ENCODE measurements at places on chromosomes 3 and 15.
A peak's percentile ranks its signal among the peaks of the same experiment; 100 is the strongest.

GRCh38 chr3:66397745-66398144 lies 103.1 kb downstream of the LRIG1 start:
- no peak for DNase-seq

DNA sequence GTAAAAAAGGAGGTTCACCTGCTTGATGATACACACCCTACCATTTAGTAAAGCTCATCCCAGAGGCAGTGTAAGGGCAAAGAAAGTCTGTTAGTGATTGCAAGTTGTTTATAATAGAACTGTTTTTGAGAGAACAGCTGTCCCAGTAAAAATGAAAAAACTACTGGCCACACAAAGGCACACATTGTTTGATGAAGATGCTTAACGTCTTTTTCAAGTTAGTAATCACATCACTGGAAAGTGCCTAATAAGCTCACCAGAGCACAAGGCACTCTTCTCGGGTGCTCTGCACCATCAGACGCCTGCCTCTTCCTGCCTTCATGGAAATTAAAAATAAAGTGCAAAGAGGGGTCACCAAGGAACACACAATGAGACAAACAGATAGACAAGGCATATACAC lies 186.9 kb downstream of the PDZRN3 start:
- no peak for DNase-seq

DNA sequence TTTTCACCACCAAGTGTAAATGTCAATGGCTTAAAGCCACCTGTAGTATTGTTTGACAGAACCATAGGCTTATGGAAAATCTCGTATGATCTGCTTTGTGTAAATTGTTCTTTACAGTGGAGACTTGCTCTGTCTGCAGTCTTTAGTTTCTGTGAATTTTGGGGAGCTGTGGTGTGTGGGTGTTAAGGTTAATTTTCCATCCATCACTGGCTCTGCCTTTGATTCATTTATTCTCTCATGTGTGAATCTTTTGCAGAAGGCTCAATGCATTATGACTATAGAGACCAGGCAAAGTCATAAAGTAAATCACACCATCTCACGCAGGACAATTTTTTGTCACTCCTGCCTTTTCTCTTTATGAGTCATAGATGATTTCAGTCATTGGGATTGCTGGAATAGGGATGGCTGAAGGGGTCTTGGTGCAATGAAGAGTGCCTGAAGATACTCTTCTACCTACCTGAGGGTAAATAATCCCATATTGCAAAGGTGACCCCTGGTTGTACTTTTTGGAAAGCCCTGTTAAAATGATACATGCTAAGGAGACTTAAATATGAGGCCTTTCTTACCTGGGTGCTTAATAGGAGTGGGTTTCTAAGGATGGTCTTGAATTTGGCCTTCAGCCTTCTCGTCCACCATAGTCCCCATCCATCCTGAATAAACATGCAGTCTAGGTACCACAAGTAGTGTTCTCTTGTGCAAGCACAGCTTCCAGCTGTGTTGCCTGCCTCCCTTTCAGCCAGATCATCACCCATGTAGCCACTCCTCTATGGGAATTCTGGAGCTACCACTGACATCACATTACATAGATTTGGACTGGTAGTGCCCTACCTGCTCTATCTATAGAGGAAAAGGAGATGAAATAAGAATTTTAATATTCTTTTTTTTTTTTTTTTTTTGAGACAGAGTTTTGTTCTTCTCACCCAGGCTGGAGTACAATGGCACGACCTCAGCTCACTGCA lies 14.3 kb downstream of the TGFBR2 start:
- no peak for DNase-seq

DNA sequence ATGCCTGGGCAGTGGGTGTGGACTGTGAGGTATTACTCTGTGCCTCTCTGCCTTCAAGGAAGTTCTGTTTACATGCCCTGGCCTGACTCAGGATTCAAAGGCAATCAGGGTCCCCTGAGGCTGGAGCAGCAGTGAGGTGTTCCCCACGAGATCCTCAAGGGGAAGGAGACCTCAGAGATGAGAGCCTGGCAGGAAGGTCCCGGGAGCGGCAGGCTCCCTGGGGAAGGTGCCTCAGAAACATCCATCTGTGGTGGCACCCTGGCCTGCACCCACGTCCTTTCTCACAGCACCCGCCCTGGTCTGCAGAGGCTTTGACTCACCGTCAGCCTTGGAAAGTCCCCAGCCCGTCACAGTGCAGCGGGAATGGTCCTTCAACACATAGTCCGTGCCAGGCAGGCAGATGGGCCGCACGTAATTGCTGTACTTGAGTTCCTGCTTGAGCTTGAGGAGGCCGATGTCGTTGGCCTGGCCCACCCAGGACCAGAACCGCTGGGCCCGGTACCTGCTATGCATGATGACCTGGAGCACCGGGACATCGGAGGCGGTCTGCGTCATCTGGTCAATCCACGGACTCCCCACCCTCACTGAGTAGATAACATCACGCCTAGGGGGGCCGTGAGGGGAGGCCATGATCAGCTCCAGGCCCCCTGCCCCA lies 3.6 kb downstream of the PRSS50 start:
- DNase-seq = peak; percentile 31

- DNase-seq = no peak
Measured at GRCh38 chr3:31106912-31107311, 212.5 kb upstream of the GADL1 start.

- no peak for DNase-seq
Measured at GRCh38 chr15:63999177-63999576, 47.1 kb downstream of the DAPK2 start.

DNA sequence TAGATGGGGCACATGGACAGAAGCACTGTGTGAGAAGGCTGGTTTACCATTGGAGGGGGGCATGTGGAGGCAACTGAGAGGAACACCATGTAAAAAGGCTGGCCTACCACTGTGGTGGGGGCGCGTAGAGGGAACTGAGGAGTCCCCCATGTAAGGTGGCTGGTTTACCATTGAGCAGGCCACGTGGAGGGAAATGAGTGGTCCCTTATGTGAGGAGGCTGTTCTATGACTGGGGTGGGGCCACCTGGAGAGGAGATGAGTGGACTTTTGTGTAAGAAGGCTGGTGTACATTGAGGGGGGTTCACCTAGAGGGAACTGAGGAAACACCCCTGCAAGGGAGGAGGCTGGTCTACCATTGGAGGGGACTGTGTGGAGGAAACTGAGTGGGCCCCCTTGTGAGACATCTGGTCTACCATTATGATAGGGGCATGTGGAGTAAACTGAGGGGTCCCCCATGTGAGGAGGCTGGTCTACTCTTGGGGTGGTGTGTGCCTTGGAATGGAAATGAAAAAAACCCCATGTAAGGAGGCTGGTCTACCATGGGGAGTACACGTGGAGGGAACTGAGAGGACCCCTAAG lies 156.9 kb downstream of the FBLN2 start:
- DNase-seq = peak; percentile 23

GRCh38 chr3:115553796-115554486 lies 69.4 kb upstream of the GAP43 start:
- DNase-seq = no peak

DNA sequence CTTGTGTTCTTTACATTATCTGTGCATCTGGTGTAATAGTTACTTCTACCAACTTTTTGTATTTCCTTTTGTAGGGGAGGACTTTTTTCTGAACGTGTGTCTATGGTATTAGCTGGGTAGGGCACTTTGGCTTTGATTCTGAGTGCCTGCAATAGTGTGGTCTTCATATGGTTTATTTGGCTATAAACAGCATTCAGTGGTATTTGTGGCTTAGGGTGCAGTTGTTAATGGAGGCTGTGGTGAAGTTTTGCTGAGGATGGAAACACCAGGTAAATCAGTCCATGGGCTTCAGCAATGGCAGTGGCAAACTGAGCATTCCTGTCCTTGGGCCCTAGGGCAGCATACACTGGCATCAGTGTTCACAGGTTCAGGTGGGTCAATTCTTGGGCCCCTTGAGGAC lies 230.6 kb upstream of the CTNNB1 start:
- no peak for DNase-seq

- DNase-seq = no peak
Measured at GRCh38 chr3:58661836-58662420, 4.6 kb downstream of the FAM3D start.

DNA sequence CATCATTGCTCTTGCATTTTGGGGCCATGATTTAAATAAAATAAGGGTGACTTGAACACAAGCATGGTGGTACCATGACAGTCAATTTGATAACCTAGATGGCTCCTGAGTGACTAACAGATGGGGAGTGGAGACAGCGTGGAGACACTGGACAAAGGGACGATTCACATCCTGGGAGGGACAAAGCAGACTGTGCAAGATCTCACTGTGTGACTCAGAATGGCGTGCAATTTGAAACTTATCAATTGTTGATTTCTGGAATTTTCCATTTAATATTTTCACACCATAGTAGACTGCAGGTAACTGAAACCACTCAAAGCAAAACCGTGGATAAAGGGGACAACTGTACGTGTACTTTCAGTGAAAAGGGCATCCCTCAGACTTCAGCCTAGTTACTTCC lies 25.5 kb downstream of the MCCC1 start:
- DNase-seq = no peak

- no peak for DNase-seq
Measured at GRCh38 chr15:38042707-38043445, 108.4 kb downstream of the TMCO5A start.

- peak; percentile 47 for DNase-seq
Measured at GRCh38 chr15:55289011-55289745, 435 bp downstream of the RAB27A start.

DNA sequence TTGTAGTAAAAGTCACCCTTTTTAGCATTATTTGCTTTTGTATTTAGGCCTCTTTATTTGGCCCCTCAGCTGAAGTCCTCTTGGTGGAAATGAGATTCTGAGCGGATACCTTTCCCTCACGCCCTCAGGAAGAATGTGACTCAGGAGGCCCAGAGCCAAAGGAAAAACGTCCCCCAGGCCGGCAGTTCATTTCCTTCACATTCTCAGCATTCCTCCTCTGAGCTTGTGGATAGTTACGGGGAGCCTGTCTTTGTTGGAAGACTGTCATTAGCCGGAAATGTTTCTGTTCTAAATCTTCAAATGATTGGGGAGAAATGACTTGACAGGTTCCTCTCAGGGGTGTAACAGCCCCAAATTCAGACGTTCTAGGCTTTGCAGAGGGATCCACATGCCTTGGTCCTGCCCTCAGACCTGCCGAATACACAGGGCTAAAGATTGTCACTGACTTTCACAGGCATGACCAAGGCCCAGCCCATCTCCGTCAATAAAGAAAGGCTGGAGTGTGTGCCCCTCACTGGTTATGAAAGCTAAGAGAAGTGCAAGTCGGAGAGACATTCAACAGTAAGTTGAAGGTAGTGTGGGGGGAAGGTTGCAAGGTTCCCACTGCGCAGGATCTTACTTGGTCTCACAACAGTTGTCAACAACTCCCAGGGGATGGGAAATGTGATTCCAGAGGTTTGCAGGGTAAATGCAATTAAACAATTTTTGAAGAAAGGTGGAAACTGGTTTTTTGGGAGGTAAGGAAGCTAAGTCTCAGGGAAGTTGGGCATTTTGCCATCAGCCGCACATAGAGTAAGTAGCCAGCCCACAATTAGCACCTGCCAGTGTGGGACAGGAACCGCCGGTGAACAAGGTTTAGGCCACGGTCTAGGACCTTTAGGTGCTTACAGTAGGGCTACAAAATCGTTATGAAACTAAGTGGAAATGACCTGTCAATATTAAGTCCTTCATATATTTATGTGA lies 39.7 kb upstream of the MYZAP start:
- no peak for DNase-seq

- DNase-seq = no peak
Measured at GRCh38 chr3:22969276-22969675, 233.9 kb upstream of the UBE2E2 start.

DNA sequence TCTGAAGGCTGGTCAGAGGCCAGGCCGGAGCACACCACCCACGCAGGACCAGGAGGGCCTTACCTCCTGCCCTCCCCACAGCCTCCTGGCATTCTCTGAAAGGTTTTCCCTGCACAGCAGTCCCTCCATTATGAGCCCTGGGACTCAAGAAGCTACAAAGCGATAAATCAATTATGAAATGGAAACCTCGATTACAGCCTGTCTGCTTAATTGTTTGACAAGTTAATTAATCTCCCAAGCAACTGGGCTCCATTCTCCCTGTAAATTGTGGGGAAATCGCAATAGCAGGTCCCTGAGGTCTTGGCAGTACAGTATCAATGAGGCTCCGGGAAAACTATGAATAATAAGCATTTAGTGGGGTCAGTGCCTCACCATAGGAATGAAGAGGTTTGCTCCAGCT lies 683.5 kb downstream of the NTRK3 start:
- no peak for DNase-seq

GRCh38 chr3:78951342-78951945 lies 816.4 kb downstream of the ROBO1 start:
- no peak for DNase-seq

DNA sequence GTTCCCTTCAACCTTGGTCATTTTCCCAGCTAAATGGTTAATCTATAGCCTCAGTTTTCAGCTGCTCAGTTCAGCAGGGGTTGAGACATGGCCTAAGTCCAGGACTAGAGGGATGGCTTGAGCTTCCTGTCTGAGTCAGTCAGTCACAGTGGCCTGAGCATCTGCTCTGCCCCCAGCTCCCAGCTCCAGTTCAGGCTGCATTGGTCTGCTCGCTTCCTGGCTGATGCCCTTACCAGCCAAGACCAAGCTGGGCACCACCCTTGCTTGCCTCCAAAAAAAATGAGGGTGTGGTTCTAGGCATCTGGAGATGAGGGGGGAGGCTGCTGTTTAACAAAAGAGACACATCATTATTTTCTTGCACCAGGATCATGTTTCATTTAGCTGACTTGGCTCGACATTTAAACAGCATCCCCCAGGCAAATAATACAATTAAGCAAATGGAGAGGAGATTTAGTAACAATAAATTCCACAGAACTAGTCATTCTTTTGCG lies 70.7 kb downstream of the WNT5A start:
- DNase-seq = no peak

- DNase-seq = no peak
Measured at GRCh38 chr3:64748244-64748904, 60.6 kb upstream of the ADAMTS9 start.

DNA sequence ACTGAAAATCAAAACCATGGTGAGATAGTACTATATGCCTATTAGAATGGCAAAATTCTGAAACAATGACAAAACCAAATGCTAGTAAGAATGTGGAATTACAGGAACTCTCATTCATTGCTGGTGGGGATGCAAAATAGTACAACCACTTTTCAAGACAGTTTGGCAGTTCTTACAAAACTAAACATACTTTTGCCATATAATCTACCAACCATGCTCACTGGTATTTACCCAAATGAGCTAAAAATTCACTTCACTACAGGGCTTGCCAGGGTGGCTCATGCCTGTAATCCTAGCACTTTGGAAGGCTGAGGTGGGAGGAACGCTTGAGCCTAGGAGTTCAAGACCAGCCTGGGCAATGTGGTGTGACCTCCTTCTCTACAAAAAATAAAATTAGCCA lies 40.0 kb downstream of the MYO9A start:
- DNase-seq = no peak

DNA sequence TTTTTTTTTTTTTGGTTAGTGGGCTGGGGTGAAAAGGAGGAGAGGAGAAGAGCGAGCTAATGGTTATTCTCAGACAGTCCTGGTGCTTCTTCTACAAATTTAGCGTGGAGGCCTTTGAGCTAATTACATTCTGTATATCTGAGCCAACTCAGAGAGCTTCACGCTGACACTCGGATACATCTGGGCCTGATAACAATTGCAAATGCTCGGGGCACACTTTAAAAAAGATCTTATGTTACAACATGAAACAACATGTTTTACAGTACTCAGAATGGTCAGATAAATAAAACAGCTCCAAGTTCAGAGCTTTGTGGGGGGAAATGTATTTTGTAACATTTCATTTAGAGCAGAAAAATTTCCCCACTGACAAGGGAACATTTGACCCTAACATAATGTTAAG lies 966.9 kb upstream of the NR2F2 start:
- no peak for DNase-seq
